ENCODE measurements at places on chromosomes 4 and X.

- no peak for DNase-seq
Observed at GRCh38 chr4:111930659-111931058, 214.6 kb upstream of the FAM241A start.

DNA sequence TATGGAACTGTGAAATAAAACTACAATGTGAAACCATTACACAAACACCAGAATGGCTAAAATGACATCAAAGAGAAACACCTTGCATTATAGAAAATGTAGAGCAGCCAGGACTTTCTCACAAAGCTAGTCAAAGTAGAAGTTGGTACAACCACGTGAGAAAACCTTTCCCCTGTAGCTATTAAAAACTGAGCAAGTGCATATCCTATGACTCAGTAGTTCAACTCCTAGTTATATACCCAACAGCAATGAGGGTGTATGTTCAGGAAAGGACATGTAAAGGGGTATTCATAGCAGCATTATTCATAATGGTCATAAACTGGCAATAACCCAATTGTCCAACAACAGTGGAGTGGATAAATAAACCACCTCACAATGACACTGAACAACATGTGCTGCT lies 177.5 kb upstream of the NUDT10 start:
- DNase-seq, result no peak

- peak; percentile 33 for DNase-seq
Observed at GRCh38 chr4:7844594-7844991, 95.1 kb downstream of the AFAP1 start.

GRCh38 chr4:12697970-12698369 lies 786.2 kb downstream of the RAB28 start:
- no peak for DNase-seq

GRCh38 chr4:21041708-21042107 lies 341.4 kb downstream of the PACRGL start:
- DNase-seq, result no peak

DNA sequence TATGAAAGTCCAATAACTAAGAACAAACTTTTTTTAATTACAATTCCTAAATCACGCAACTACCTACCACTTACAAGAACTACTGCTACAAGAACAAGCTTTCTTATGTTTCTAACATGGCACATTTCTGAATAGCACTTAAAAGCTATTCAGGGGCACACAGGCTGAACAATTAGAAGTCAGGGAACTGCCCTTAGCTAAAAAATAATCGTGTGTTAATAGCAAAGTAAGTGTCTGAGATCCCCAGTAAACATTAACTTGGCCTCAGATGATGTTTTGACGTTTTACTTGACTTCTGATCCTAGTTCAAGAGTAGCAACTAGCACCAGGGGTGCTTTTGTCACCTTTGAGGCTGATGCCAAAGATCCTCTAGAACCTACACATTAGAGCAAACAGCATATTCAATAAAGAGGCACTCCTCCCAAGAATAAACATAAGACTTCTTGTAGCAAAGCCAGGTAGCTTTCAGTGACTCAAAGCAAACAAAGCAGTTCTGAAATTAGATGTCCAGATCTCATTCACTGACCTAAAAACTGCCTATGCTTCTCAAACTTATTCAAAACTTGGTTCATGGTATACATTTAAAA lies 16.2 kb downstream of the SPOCK3 start:
- peak; percentile 64 for DNase-seq

- peak; percentile 32 for DNase-seq
Observed at GRCh38 chrX:138191998-138192397, 519.5 kb downstream of the FGF13 start.

DNA sequence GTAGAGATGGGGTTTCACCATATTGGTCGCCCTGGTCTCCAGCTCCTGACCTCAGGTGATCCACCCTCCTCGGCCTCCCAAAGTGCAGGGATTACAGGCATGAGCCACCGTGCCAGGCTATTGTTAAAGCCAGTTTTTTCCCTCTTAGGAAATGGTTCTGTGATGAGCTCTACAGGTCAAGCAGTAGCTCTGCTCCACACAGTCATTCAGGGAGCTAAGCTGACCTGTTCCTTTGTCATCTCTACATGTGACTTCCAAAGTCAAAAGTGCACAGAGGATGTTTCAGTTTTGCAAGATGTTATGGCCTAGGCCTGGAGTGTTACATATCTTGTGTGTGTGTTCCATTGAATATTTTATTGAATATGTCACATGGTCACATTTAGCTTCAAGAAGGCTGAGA lies 11.4 kb downstream of the MCUB start:
- DNase-seq, result no peak

DNA sequence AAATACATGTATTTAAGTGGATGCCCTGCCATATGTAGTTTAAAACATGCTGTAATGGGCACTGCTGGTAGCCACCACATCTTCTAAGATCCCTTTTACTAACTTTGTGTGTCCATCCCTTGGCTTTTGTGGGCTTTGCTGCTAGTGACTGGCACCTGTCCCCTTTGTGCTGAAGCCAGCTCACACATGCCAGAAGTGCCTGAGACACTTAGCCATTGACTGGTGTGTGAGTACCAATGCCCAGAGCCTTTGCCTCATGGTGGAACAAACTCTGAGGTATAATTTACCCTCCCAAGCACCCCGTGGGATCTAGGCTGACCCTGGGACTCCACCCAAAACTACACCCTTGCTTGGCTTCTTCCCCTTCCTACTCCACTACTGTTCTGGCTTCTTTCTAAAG lies 33.0 kb downstream of the ARHGAP6 start:
- DNase-seq, result no peak

GRCh38 chr4:175561696-175562095 lies 250.4 kb downstream of the GPM6A start:
- no peak for DNase-seq

GRCh38 chr4:2927016-2927695 lies 36.0 kb downstream of the NOP14 start:
- no peak for DNase-seq

DNA sequence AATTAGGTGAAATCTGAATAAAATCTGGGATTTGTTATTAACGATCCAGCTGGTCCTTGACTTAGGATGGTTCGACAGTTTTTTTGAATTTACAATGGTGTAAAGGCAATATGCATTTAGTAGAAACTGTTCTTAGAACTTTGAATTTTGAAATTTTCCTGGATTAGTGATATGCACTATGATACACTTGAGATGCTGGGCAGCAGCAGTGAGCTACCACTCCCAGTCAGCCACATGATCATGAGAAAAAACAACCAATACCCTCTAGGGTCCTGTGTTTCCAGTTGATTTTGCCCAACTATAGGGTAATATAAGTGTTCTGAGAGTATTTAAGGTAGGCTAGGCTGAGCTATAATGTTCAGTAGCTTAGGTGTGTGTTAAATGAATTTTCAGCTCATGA lies 303.7 kb downstream of the GPAT3 start:
- DNase-seq, result no peak

DNA sequence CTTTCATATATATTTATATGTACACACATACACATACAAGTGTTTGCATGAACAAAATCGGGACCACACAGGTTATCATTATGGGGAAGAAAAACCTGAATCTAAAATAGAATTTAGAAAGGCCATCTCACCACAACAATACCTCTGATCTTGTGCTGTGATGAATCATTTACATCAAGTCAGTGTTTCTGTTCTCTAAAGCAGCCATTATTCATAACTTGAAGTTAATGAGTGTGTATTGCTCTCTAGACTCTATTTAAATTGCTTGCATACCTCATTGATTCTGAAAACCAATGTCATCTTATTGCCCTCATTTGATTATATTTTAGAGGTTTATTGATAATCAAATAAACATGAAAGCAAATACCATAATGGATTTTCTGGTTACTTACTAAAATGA lies 71.6 kb downstream of the FAM114A1 start:
- no peak for DNase-seq

DNA sequence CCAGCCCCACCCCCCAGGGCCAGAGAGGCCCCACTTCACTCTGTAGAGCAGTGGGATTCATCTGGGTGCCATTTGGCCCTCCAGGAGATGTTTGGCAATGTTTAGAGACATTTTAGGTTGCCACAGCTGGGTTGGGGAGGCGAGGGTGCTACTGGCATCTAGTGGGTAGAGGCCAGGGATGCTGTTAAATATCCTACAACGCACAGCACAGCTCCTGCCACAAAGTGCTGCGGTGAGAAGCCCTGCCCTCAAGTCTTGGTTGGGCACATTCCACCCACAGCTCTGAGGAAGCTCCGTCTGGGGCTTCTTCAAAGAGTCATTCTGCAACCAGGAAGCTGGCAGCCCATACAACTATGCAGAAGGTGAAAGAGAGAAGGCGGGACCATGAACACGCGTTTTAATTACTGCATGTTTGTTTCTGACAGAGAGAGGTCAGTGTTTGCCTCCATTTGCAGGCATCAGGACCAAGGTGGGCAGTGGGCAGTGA lies 48.1 kb upstream of the FAM9C start:
- no peak for DNase-seq

GRCh38 chr4:4780729-4781244 lies 78.7 kb upstream of the MSX1 start:
- no peak for DNase-seq

- DNase-seq, result no peak
Observed at GRCh38 chrX:16130707-16131106, 7.3 kb downstream of the GRPR start.

DNA sequence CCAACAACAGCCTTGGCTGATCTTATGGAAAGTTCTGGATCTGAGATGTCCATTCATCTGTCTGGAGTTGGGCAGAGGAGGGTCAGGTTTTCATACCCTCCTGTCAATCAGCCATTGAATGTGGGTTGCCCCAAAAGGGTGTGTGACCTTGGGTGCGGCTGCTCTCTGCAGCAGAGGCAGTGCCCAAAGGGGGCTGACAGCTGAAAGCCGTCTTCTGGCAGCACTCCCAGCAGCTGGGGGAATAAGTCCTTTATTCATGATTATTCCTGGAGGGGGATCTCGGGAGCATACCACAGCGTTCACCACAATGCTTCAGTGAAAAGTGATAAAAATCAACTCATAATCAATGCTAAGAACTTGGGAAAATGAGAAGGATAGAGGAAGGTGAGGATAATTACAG lies 54.7 kb downstream of the OTC start:
- DNase-seq, result no peak

DNA sequence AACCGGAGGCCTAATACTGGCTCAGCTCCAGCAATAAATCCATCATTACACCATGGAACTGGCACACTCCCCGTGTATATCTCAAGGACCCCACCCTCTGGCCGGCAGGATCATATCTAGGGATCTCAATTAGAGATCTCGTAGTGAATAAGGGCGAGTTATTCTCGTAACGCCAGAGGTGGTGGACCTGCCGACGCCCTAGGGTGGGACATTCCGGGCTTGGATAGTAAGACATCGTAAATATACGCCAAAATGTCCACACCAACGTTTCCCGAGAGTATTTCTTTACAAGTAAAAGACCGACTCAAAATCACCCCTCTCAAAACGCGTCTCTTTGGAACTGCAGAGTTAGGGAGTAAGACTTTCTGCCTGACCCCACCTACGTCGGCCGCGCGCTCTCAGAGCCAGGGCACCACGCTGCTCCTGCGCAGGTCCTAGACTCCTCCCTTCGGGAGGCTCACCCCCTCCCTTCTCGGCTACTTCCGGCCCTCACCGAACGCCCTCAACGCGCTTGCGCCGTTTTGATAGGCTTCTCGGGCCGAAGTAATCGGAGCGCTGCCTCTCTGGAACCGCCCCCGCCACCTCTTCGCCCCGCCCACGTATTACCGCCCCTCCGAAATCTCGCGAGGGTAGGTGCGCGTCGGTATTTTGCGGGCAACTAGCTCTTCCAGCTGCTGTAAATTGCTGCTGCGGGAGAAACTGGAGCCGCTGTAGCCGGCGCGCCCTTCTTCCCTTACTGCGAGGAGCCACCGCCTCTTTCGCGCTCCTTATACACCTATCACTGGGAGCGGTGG lies at the start of gene WDR44:
WDR44 (plus strand) TSS at position 643 of the 794 bp plus-strand sequence. CDS start 398 bp downstream, outside the sequence.
- DNase-seq, result peak; percentile 96

DNA sequence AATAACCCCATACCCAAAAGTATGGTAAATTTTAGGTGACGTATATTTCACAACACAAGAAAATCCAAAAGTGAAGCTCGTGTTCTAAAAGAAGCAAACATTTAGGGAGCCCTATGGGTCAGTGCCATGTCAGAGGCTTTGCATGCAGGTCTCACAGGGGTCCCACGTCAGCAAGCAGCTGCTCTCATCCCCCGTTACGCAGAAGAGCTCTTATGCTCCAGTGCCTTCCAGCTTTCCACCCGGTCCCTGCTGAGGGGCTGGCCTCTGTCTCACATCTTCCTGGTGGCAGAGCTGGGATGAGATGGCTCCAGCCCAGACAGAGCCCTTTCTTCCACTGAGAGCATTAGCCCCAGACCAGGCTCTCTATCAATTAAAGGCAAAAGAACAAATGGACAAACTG lies 82.0 kb downstream of the IRF2 start:
- DNase-seq, result no peak

- DNase-seq, result peak; percentile 88
Observed at GRCh38 chrX:120468825-120469525, at the start of gene LAMP2. Gene LAMP2 (minus strand): TSS chrX:120469296. CDS start chrX:120469169, 127 bp downstream.
